ENCODE measurements at places on chromosomes 7 and 10.

- no peak for DNase-seq
Measured at GRCh38 chr10:117298219-117298618, 57.3 kb downstream of the SLC18A2 start.

DNA sequence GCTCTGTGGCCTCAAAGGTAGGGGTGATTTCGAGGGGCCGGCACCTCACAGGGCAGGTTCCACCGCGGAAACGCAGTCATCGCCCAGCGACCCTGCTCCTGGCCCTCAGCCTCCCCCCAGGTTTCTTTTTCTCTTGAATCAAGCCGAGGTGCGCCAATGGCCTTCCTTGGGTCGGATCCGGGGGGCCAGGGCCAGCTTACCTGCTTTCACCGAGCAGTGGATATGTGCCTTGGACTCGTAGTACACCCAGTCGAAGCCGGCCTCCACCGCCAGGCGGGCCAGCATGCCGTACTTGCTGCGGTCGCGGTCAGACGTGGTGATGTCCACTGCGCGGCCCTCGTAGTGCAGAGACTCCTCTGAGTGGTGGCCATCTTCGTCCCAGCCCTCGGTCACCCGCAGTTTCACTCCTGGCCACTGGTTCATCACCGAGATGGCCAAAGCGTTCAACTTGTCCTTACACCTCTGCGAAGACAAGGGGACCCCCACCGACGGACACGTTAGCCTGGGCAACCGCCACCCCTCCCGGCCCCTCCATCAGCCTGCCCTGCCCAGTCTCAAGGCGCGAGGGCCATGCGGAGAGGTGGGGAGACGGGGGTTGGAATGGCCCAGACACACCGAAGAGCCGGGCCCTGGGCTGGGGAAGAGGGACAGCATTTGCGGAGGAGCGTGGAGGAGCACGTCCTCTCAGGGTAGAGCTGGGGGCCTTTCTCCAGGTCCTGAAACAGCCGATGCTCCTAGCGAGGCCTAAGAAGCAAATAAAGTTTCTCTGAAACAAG, 6.0 kb downstream of the SHH start:
- no peak for DNase-seq

DNA sequence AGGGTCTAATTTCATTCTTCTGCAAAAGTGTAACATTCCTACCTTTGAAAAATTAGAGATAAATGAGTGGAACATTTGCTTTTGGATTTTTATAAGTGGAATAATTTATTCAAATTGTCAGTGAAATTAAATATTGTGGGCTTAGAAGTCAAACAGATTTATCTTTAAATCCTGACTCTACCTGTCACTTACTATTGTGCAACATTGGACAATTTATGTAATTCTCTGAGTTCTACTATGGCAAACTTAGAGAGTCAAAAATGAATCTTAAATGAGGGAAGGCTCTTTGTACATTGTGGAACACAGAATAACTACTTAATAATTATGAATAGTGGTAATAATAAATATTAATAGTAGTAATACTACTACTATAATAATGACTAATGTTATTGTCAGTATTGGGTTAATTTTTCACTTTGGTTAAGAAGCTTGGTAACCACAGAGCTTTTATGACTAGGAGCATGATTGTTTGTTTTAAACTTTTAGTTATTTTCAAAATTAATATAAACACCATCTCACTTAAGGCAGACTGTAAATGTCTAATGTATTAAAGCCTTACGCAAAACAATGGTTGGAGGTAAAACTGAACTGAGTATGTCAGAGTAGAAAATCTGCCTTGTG, 70.0 kb downstream of the PRKG1 start:
- DNase-seq = no peak

DNA sequence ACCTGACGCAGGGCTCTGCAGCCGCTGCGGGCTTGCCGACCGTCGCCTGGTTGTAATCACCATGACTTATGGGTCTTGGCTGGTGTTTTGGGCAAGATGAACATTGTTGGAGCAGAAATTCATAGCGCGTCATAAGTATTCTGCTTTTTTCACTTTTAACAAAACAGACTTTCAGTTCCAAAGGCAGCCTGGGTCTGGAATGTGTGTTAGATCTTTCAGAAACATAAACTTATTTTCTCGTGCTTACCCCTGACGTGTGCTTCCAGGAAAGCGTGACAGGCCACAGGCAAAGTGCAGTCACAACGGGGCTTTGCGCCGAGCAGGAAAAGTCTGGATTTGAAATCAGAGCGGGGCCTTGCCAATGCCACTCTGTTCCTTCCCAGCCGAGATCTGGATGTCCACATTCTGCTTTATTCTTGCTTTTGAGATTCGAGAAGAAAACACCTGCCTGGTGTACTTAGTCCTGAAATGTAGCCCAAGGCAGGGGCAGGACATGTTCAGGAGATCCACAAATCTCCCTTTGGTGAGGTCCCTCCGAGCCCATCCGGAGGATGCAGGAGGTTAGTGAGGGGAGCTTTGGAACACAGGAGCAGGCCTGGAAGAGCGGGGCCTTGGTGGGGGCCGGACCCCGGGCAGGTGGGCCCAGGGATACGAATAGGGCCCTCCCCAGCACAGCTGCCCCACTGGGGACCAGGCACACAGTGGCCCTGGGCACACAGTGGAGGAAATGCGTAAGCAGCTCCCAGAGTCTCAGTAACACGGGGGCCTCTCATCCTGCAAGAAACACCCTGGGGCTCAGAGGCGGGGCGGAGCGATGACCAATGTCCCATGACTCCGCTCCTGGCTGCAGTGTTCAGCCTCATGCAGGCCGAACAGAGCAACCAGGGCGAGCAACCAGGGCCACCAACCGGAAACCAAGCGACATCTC, 49.5 kb upstream of the EBF3 start:
- no peak for DNase-seq

- DNase-seq = no peak
Measured at GRCh38 chr7:102222445-102222844, 64.2 kb upstream of the SH2B2 start.

- DNase-seq = no peak
Measured at GRCh38 chr7:83798489-83798888, 149.6 kb upstream of the SEMA3E start.

DNA sequence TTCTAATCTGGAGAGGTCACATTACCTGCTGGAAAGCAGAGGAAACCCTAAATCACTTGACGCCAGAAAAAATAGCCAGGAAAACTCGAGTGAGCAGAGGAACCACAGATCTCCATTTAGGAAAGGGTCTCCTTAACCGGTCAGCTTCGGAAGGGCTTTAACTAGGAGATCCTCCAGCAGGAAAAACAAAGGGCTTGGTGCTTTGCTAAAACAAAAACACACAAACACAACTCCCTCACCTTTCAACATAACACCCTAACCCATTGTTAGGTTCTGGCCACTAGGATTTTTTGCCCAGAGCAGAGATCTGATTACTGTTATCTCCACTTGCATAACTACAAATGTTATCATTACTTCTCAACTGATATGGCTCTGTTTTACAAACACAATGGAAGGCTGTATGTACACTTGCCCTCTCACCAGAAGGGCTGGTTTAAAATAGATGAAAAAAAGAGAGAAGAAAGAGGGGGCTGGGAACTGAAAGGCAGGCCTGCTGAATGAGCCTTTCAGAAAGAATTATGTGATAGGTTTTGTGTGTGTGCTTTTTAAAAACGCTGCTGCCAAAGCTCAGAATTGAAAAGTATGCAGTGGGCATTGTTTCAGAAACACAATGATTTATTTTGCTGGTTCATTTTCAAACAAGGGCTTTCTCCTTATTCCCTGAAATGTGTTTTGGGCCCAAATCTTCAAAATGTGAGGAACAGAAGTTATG, 161.5 kb downstream of the FGFR2 start:
- DNase-seq = no peak

DNA sequence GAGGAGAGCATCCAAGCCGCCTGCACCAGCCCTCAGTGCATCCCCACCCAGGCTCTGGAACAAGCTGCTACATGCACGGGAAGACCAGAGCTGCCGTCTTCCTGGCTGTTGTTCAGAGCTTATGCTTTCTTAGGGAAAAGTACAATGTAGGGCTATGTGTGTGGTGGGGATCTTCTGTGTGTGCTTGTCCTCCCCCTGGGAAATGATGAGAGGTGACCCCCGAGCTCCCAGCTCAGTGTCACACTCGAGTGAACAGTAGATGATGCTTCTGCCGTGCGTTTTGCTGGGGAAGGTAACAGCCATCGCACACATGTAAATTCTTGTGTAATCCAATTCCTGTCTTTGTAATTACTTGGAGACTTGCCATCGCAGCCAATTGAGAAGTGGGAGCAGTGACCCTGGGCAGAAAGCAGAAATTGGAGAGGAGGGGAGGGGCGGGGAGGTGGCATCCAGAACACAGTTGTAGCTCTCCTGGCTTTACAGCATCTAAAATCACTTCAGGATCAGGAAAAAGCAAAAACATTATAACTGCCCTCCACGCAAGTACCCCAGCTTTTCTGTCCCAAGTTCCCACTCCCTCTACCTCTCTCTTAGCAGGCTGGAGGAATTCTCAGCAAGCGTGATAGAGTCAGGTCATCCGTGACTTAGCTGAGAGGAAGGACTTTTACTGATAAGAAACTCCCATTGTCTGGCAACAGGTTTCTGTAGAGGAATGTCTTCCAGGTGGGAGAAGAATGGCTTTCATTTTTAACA, 149.6 kb downstream of the TCF7L2 start:
- no peak for DNase-seq

Measured in left forelimb (tissue), 1 donor.